ENCODE measurements at places on chromosomes 13 and 19.
A peak's percentile ranks its signal among the peaks of the same experiment; 100 is the strongest.

GRCh38 chr19:40589591-40590429, 11.4 kb upstream of the LTBP4 start:
- DNase-seq, result no peak

GRCh38 chr13:76769271-76769791, 116.9 kb downstream of the KCTD12 start:
- DNase-seq, result no peak

DNA sequence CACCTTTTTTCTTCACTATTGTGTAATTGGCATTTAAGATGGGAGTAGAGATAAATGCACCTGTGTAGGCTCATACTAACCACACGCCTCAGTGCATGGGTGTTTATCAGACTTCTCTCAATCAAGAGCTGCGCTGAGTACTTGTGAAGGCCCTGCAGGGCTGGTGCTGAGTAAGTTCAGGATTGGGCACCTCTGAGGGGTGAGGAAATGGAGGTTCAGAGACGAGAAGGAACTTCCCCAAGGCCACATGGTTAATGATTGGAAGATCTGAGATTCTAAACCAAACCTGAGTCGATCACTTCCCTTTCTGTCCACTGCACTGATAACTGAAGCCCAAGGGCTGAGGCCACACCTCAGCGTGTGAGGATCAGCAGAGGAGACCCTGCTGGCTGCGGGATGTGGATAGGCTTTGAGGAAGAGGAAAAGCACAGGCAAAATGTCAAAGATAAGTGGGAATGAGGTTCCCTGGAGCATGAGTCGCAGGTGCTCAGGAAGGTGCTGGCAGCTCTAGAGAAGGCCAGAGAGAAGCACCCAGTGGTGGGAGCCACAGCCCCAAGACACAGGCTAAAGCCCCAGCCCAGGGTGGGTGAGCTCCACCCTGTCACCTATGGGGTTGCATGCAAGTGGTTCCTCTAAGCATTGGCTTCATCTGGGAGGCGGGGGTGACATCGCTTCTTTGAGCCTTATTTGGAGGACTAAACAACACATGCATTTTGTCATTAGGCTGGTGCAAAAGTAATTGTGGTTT, 32.3 kb upstream of the GJB6 start:
- no peak for DNase-seq

DNA sequence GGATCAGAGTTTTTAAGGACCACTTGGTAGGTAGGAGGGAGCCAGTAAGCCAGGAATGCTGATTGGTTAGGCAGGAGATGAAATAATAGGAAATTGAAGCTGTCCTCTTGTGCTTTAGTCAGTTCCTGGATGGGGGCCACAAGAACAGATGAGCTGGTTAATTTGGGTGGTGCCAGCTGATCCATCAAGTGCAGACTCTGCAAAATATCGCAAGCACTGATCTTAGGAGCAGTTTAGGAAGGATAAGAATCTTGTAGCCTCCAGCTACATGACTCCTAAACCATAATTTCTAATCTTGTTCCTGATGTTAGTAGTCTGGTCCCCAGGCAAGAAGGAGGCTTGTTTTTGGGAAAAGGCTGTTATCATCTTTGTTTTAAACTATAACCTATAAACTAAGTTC, 117.9 kb upstream of the GPR12 start:
- DNase-seq, result no peak

GRCh38 chr13:21176982-21177284, 475 bp downstream of the MRPL57 start:
- DNase-seq, result no peak

DNA sequence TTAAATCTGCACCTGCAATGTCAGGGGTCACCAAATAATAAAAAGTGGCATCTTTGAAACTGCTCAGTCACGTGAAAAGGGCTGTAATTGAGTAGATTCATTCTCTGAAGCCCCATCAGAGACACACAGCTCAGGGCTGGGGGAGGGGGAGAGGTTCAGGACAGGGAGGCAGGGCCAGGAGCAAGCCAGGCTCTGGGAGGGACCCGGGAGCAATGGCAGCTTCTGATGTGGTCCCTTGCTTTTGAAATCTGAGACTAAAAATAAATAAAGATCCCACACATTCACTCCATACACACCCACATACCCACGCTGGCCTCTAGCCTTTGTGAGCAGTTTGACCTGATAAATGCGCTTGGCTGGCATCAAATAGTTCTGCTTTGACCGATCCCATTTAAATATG, 32.8 kb downstream of the GSX1 start:
- no peak for DNase-seq

- DNase-seq, result no peak
Measured at GRCh38 chr13:103142151-103142550, 75.9 kb upstream of the SLC10A2 start.

GRCh38 chr13:80755910-80756309, 415.0 kb upstream of the SPRY2 start:
- no peak for DNase-seq

- no peak for DNase-seq
Measured at GRCh38 chr13:34431827-34432581, 510.1 kb upstream of the NBEA start.

GRCh38 chr13:53474878-53475277, 446.3 kb downstream of the OLFM4 start:
- DNase-seq, result no peak

GRCh38 chr13:89577301-89577700, 1770.2 kb upstream of the MIR17HG start:
- DNase-seq, result no peak

DNA sequence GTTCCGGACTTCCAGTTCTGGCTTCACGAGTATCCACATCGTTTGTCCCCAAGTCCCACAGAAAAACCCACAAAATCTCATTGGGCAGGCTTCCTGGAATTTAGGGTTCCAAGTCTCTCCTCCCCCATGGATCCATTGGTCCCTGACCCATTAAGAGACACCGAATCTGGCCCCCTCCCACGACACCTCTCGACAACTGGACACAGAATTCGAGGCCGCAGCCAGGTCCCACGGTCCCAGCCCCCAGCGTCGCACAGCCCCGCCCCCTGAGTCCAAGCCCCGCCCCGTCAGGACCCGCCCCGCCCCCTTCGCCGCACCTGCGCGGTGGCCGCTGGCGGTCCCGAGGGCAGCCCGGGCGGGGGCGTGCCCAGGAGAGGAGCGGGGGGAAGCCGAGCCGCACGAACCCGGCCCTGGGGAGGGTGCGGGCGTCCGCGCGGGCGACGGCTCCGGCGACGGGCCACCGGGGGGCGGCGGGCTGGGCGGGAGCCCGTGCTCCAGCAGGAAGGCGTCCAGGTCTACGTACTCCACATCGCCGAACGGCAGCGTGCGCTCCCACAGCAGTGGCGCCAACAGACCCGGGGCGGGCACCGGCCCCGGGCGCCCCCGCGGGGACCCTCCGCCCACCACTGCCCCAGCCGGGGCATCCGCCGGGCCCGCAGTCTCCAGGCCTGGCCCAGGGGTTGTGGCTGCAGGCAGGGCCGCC, 1.8 kb downstream of the DBP start:
- DNase-seq, result peak; percentile 93

- DNase-seq, result peak; percentile 8
Measured at GRCh38 chr19:18798384-18799352, 7.6 kb upstream of the COMP start.

DNA sequence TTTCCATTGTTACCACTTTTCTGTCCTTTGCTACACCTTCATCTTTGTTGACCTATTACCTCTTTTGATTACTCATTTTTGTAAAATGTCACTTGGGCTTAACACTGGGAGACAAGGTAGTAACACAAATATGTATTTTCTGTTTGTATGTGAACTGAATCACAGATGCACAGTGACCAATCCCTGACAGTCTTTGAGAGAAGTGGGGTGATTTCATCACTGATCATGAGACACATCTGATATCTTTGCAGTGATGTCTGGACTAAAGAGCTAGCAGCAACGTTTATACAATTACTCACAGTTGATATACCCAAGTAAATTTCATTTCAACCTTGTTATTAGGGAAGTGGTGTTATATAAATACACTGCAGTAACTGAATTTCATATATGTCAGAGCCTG, 1397.4 kb upstream of the SPRY2 start:
- DNase-seq, result no peak

GRCh38 chr19:17915940-17916593, 16.7 kb upstream of the CCDC124 start:
- DNase-seq, result no peak

- no peak for DNase-seq
Measured at GRCh38 chr13:58620176-58620575, 988.6 kb downstream of the PCDH17 start.

GRCh38 chr13:79560954-79561353, 80.0 kb downstream of the NDFIP2 start:
- DNase-seq, result no peak

DNA sequence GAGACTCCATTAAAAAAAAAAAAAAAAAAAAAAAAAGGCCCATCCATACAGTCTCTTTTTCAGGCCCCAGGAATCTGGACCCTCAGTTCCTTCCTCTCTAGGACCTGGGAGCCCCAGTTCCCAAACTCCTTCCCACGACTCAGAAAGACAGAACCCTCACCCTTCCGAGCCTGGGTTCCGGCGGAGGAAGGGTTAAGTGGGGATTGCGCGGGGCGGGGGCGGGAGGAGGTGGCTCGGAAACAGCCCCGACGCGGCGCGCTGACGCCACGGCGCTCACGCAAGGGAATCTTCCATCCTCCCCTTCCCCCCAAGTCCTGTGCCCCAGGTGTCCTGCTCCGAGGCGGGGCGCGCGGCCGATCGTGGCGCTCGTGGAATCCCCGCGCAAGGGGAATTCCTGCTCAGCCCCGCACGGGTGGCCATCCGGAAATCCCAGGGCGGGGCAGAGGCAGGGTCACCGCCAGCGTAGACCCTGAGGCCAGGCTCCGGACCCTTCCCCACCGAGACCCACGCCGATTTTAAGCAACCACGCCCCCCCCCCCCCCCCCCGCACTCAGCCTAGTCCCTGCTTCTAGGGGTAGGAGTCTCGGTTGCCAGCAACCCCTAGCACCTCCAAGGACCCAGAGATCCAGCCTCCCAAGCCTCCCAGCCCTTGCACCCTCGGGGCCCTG, 659 bp downstream of the NFKBID start:
- peak; percentile 93 for DNase-seq

DNA sequence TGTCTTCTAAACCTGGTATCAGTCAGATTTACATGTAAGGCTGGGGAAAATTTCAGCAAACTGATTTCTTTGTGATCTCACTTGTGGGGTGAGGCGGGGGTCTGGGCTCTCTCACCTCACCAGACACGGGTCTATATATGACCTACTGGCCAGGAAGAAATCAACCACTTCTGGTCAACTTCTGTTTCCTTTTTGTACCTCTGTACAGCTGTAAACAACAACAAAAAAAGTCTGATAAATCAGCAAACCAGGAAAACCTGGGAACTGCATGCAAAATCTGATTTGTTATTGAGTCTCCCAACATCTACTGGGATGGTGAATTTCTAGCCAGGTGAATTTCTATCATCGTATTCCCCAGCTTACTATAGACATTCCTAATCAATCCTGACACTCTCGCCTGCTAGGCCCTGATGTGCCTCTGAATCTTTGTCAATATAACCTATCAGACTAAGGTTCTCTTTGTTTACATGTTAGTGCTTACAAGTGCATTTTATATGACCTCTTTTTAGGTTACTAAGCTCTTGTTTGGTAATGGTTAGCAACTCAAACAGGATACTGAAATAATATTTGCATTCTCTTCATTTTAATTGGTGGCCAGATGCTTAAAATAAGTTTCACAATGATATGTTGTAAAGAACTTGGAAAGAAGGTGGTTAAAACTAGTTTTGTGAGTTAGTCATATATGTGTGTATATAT, 77.7 kb downstream of the LRRC63 start:
- DNase-seq, result no peak

- DNase-seq, result peak; percentile 85
Measured at GRCh38 chr19:632579-633067, 714 bp downstream of the POLRMT start.

- no peak for DNase-seq
Measured at GRCh38 chr19:47253467-47253881, 2.9 kb upstream of the CCDC9 start.

DNA sequence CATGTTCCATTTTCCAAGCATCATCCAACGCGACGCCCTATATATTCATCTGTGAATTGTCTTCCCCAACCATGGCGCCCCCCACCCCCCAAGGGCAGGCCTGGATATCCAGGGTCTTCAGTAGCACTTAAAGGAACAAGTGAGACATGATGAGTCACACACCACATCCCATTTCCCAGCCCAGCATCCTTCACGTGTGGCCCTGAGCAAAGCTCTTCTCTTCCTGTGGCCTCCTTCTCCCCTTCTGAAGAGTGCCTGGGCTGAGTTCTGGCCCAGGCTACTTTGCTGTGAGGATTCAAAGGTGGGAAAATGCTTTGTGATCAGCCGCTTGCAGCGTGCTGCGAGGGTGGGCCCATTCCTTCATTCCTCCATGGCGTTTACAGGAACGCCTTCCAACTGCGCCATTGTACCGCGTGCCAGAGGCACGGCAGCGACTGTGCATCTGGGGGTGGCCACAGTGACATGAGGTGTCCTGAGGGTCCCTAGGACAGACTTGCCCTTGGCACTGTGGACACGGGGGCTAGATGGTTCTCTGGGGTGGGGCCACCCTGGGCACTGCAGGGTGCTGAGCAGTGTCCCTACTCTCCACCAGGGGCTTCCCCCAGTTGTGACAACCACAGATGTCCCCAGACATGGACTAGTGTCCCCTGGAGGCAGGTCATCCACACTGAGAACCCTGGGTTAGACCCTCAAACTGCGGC, 11.7 kb downstream of the PLIN4 start:
- DNase-seq, result no peak

DNA sequence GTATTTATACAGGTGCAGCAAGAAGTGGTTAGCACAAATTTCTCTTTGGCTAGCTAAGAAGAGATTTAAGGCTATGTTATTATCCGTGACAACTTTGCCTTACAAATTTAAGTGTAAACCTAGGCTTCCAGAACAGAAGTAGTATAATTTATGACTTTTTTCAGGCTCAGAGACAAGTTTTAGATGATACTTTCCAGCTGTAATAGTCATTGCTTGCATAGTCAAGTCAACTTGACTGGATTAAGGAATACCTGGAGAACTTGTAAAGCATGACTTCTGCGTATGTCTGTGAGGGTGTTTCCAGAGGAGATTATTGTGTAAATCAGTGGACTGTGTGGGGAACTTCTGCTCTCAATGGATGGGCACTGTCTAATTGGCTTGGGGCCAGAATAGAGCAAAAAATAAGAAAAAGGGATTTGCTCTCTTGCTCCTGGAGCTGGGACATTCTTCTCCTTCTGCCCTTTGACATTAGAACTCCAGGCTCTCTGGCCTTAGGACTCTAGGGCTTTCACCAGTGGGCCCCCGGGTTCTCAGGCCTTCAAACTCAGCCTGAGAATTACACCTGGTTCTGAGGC, 33.0 kb downstream of the CYSLTR2 start:
- no peak for DNase-seq

Measured in GM13977 (cell line).